ENCODE measurements at places on chromosomes 3 and 15.

- no peak for DNase-seq
Observed at GRCh38 chr3:66227915-66228314, 7.1 kb downstream of the SLC25A26 start.

GRCh38 chr3:194598771-194599557 is 34.3 kb downstream of the TMEM44 start:
- no peak for DNase-seq

- DNase-seq = no peak
Observed at GRCh38 chr3:108757404-108757982, at the start of gene RETNLB. Gene RETNLB (minus strand): TSS chr3:108757410. CDS start chr3:108757185, 225 bp downstream.

- DNase-seq = no peak
Observed at GRCh38 chr3:11457135-11457534, 184.9 kb downstream of the ATG7 start.

DNA sequence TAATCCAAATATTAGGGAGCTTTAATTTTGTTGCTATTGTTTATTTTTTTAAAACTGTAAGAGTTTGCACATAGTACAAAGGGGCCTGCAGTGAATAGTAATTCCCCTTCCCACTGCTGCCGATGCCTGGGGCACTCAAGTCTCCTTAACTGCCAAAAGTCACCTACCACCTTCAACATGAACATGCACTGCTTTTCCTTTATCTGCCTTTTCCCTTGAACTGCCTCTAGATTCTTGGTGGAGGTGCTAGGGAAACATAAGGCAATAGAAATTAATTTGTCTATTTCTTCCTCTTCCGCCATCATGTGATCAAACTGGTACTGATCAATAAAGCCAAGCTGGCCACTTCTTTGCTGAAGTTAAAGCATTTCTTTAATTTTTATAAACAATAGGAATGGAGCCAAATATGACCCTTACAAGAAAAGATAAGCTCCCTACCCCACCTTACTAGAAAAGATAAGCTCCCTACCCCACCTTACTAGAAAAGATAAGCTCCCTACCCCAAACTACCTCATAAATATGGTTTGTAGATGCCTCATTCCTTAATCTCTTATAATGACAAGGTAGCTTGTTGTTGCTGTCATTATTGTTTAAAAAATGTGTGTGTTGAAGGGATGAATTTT is 17.4 kb upstream of the ACAP2 start:
- DNase-seq = no peak
